ENCODE measurements at places on chromosomes 11 and 22.

GRCh38 chr11:20259506-20259905, 99.2 kb upstream of the DBX1 start:
- no peak for DNase-seq

GRCh38 chr11:35605706-35606105, 12.6 kb upstream of the FJX1 start:
- peak; percentile 27 for DNase-seq

DNA sequence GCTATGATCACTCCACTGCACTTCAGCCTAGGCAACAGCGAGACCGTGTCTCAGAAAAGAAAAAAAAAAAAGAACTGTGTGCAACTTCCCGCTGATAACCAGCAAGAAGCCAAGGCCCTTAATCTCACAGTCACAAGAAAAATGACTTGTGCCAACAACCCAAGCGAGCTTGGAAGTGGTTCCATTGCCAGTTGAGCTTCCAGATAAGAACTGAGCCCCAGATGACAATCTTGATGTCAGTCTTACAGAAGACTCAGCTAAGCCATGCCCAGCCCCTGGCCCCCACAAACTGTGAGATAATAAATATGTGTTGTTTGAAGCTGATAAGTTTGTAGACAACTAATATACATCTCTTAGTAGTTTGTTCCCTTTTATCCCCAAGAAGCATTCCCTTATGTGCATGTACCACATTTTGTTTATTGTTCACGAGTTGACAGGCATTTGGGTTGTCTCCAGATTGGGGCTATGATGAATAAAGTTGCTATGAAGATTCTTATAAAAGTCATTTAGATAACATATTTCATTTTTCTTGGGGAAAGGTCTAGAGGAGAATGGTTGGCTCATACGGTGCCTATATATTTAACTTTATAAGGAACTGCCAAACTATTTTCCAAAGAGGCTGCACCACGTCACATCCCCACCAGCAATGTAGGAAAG, 85.9 kb downstream of the TIMP3 start:
- no peak for DNase-seq

DNA sequence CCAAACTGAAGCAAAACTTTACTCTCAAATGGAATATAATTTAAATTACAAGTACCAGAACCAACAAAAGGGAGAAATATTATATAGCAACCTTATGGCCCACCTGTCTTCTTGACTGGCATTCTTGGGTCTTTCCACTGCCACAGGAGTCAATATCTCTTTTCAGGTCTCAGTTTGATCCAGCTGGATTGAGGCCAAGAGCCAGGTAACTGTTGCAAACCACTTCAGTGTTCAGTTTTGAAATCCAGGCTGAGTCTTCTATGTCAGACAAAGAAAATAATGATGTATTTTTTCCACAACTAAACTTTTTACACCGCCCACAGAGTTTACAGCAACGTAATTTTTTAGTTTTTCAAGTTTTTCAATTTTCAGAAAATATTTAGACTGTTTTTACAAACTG, 648 bp downstream of the DLG2 start:
- no peak for DNase-seq

- no peak for DNase-seq
These were observed 1.8 kb upstream of the SLC15A3 start for GRCh38 chr11:60953781-60954180.

DNA sequence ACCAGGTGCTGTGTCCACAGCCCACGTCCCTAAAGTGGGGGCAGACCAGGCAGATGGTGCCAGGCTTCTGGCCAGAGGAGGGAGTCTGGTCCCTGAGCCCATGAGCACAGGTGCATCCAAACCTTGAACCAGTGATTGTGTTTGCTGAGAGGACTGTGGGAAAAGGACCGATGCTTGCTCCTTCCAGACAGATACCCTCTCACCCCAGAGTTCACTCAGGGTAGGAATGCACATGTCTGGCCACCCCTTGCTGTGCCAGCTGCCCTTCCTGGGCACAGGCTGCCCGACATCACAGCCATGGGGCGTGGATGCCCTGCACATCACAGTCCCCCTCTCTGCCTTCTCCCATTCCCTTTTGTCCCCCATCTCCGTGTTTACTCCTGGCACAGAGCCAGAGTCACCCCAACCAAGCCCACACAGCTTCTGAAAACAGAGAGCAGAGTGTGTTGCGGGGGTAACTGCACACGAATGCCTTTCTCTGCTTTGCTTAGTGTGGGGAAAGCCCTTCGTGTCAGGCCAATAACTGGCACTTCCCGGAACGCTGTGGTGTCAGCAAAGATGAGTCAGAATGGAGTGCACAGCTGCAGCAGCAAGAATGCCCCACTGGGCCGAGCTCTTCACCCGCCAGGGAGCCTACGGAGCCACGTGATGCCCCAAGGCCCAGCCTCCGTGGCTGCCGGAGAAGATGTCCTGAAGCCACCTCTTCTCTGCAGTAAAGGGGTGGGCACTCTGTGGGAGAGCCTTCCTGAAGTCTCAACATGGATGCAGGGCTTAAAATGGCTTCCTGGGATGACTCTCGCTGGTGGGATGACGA, 7.6 kb downstream of the CARS1 start:
- peak; percentile 52 for DNase-seq

GRCh38 chr22:40326905-40327735, 19.2 kb upstream of the ADSL start:
- peak; percentile 25 for DNase-seq
